ENCODE measurements at places on chromosomes 2 and 18.

DNA sequence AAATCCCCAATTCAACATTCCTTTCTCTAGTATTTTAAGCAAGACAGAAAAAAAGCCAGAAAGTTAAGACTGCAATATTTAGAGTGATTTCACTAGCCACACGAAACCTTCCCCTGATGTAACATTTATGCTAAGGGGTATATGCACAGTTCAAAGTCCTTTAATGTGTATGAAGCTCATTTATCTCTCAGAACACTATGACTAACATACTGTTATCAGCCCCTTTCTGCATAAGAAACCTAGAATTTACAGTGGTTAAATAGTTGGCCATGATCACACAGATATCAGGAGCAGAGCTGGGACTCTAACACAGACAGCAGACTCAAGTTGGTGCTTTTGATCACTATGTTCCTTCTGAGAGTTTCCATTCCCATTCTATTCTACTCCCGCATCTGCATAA, 185.5 kb downstream of the CDH2 start:
- DNase-seq, result no peak

- DNase-seq, result no peak
Observed at GRCh38 chr2:43343573-43344304, 117.3 kb upstream of the ZFP36L2 start.

DNA sequence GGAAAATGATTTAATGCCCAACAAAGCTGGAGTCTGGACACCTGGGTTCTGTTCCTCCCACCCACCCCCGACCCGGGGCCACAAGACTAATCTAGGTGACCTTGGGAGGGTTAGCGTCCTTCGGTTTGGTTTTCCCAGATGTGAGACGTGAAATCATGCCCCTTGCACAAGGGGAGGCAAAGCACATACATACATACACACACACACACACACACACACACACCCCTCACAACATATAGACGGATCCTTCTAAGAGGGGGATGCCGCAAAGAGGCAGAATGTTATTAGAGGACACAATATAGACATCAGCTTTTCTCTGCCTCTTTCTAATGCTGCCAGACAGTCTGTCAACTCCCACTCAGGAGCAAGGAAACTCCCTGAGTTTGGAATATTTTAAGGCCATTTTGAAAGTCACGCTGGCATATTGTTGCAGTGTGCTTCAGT, 616 bp upstream of the RBMS1 start:
- DNase-seq, result no peak

GRCh38 chr18:36693931-36694620, 134.7 kb downstream of the TPGS2 start:
- DNase-seq, result no peak

GRCh38 chr2:113858764-113859163, 31.1 kb upstream of the ACTR3 start:
- DNase-seq, result no peak

- no peak for DNase-seq
Observed at GRCh38 chr2:3588084-3588483, 6.8 kb upstream of the COLEC11 start.

DNA sequence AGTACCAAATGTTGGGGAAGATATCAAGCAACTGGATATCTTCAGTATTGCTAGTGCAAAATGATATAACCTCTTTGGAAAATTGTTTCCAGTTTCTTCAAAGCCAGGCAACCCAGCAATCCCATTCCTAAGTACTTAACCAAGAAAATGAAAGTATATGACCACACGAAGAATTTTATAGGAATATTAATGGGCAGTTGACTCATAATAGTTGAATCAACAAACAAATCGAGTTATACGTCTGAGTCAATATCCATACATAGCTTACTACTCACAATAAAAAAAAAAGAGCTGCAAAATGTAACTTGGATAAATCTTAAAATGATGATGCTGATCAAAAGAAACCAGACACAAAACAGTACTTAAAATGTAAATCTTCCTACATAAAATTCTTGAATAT, 810.4 kb downstream of the METTL4 start:
- DNase-seq, result no peak

DNA sequence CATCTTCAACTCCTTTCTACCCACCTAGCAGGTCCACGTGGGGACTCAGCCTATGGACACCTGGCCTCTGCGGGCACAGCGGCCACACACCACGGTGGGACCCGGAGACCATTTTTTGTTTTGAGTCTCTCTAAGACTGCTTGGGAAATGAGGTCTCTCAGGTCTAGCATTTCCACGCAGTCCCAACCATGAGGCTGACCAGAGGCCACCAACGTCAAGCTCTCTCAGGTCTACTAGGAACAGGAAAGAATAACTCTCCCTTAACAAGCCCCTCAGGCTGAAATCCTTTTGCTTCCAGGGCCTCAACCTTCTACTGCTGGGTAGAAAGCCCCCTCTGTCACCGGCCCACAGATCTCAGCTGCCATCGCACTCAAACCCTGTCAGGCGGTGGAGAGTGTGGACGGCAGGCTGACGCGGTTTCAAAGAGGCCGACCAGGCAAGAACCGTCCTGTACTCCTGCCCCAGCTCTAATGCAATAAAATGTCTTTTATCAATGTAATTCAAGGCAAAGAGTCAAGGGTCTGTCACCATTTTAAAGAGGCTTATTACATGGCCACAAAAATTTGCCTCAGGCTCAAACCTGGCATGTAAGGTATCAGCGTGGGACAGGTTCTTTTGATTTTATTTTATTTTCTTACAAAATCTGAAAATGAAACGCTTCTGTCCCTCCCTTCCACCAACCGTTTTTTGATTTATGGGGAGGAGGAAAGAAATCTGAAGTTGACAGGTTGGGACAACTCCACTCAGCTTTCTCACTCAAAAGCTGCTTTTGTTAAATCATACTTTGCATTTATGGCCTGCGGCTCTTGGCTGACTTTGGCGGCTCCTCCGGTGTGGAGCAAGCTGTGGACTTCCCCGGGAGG, 74.0 kb downstream of the BCL11A start:
- DNase-seq, result no peak

DNA sequence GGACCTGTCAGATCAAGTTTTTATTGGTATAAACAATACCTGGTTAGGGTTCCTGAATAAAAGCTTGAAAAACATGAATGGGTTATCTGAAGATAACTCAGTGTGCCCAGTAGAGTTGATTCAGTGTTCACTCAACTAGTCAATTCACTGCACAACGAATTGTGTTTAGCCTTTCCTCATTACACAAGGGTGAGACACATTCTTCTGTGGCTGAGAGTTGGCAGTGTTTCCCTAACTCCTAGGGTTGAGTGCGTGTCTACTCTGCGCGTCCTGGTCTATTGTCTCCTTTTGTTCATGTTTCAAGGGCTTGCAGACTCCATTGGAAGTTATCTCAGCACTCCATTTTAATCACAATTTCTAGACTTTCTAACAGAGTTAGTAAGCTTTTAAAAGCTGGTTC, 32.8 kb upstream of the TMEM178A start:
- no peak for DNase-seq

- no peak for DNase-seq
Observed at GRCh38 chr2:15507061-15507460, 54.1 kb downstream of the NBAS start.

GRCh38 chr2:146879882-146880281, 964.9 kb upstream of the ACVR2A start:
- DNase-seq, result no peak

- DNase-seq, result no peak
Observed at GRCh38 chr18:46466234-46467160, 190.5 kb downstream of the LOXHD1 start.

DNA sequence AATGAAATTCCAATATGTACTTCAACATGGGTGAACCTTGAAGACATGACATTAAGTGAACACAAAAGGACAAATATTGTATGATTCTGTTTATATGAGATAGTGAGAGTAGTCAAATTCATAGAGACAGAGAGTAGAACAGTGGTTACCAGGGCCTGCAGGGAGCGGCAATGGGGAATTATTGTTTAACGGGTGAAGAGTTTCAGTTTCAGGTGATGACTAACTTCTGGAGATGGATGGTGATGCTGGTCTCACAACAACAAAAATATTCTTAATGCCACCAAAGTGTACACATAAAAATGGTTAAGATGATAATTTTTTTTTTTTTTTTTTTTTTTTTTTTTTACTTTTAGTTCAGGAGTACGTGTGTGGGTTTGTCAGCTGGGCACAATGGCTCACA, 109.4 kb upstream of the TMEM200C start:
- no peak for DNase-seq

GRCh38 chr2:68645523-68645922, 2.1 kb downstream of the PROKR1 start:
- no peak for DNase-seq

- DNase-seq, result peak; percentile 58
Observed at GRCh38 chr2:200812122-200813022, 662 bp downstream of the BZW1 start.

DNA sequence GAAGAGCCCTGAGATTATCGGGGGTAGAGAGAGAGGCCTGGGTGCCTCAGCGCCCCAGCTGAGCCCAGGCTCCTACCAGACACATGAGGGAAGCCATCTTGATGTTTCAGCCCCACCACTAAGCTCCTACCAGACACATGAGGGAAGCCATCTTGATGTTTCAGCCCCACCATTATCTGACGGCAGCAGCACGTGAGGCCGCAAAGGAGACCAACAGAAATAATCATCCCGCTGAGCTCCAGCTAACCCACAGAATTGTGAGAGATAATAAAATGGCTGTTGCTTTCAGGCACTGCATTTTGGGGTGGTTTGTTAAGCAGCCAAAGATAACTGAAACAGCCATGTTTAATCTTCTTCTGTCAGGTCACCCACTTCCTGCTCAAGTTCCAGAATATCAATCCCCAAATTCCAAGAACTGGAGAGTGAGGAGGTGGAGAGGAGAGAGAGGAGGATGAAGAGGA, 29.3 kb upstream of the SOS1 start:
- no peak for DNase-seq

- DNase-seq, result no peak
Observed at GRCh38 chr2:121831841-121832240, 76.4 kb downstream of the TSN start.

DNA sequence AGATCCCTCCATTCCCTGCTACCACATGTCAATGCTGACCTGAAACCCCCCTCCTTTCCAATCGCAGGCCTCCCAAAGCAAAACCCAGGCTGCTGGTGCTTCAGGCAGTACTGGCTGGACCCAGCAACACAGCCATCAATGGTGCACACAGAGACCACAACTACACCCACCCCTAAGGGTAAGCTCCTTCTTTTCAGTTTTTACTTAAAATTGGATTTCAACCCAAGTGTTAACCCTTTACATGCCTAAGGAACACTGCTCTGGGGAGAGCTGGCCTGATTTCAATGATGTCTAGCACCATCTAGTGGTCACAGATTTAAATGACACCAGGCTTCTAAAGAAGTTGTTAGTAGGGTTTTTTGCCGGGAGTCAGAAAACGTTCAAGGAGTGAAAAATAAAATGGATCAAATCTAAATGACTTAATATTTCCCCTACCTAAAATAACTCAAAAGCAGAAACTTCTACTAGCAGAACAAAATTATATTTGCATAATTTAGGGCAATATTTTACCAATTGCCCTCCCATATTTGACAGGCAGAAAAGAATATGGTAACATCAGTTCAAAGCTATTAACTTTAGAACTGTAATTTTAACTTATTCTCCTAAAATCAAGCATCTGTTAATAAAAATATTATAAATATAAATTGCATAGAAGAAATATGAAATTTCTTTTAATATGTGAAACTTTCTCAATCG, 24.6 kb downstream of the FECH start:
- peak; percentile 31 for DNase-seq

GRCh38 chr2:139055202-139055601, 275.0 kb upstream of the NXPH2 start:
- no peak for DNase-seq

GRCh38 chr2:25491003-25491696, 149.4 kb upstream of the DNMT3A start:
- DNase-seq, result no peak

DNA sequence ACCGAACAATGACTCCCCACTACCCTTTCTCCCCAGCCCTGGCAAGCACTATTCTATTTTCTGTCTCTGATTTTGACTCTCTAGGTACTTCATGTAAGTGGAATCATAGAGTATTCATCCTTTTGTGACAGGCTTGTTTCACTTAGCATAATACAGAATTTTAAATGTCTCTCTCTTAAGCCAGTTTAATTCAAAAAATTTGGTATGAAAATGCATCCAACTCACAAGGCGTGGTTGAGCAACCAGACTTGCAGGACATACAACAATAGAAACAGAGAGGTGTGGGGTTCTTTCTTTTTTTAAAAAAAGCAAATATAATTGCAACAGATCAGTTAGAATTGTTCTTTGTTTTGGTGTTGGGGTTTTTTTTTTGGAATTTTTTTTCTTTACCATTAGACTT, 47.6 kb upstream of the TMEM87B start:
- DNase-seq, result no peak

DNA sequence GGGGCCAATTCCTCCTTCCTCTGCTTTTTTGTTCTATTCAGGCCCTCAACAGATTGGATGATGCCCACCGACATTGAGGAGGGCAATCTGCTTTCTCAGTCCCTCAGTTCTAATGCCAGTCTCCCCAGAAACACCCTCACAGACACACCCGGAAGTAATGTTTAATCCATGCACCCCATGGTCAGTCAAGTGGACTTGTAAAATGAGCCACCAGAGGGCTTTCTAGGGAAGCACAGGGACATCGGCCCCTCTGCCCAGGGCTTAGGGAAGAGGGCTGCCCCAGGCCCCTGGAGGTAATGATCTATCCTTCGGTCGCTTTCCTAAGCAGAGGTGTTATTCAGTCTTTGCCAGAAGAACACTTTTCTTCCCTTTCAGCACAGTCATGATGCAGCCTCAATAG, 107.4 kb downstream of the PDCL3 start:
- no peak for DNase-seq

- no peak for DNase-seq
Observed at GRCh38 chr2:108215794-108216211, 24.0 kb upstream of the SULT1C3 start.

DNA sequence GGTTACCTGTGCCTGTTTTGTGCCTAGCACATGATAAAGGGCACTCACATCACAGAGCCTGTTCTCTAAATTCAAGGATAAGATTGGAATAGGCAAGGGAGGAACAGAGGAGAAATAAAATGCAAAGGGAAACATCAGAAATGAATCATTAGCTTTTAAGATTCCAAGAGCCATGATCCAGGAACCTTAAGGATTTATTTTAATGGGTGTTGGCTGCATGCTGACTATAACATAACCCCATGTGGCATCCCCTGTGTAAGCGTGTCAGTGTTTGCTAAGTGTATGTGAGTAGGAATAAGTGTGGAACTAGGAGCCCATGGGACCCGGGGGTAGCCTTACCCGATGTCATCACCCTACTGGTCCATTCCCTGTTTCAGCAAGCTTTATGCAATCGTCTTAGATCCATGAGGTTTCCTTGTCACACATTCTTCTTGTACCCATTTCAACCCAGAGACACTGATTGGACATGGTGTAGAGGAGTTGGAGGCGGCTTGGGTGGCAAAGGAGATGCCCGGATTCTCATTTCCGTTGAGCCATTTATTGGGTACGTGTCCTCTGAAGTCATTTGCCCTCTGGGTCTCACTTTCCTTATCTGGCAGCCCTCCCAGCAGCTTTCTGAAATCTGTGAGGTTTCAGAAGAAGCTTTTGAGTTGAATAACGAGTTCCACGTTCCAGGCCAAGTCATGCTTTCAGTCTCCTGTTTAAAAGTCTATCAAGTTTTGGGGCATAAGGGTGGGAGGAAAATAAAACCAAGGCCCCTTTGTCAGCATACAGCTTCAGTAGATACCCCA, 117.0 kb downstream of the MGAT5 start:
- no peak for DNase-seq
